ENCODE measurements at places on chromosomes 11 and 22.

DNA sequence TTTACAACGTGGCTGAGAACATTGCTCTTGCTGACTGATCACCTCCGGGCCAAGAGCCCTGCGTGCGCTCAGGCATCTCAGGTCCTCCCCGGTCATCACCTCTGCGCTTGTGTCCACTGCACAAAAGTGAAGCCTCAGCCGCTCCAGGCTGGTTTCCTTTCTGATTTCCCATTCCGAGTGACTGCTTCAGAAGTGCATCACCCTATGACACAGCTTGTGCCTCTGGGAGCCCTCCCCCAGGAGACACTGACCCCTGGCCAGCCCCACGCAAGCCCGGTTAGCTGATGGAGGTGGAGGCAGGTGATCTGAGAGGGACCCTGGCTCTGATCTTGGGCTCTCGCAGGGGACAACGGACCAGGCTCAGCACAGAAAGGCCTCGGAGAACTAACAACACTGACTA lies 38.3 kb upstream of the GNB1L start:
- DNase-seq: no peak

DNA sequence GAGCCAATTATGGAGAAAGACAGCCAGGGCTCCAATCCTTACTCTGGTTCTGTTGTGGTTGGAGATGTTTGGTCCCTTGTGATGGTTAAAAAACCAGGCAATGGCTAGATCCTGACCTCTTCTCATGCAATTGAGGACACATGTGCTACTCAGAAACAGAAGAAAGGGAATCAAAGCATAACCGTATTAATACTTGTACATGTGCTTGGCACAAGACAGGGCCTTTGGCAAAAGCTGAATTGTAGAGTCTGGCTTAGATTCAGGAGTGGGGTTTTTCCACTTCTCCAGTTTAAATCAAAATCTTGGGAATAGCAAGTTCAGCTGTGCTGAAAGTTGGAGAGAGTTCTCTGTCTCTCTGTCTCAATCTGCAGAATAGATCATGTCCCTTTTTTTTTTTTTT lies 80.1 kb upstream of the E2F8 start:
- no peak for DNase-seq

DNA sequence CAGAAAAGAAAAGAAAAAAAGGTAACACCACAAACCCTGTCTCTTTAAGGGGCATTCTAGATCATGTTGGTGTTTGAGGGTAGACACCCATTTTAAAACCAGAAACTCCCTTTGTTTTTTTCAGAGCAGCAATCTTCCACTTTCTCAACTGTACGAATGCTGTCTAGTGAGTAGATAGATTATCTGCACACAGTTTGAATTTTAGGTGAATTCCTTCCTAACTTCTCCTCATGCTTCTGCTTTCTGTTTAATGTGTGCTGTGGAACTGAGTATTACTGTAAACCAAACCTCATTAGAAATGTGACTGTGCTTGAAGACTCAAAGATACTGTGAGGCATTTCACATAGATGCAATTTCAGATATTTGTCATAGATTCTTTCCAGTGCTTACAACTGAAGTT lies 102.4 kb downstream of the PRMT3 start:
- DNase-seq: no peak

DNA sequence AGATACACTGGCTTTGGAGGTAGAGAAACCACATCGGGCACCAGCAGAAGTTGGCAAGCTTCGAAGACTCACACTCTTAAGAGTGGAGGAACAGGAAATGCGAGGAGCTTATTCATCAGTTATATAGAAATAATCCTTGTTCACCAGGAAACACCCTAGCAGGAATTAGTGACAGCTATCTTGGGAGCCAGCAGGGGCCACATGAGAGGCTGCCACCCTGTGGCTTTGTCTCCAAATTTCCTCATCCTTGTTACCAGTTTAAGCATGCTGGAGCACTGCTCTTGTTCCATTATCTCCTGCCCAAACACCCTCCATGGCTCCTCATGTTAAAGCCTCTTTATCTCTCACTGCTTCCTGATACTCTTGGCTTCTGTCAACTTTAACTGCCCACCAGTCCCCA lies 131.0 kb downstream of the PLEKHA7 start:
- DNase-seq: no peak

GRCh38 chr11:66479394-66480116 lies 679 bp upstream of the DPP3 start:
- peak; percentile 66 for DNase-seq

GRCh38 chr22:33504941-33505625 lies 415.2 kb downstream of the LARGE1 start:
- no peak for DNase-seq

GRCh38 chr11:108319541-108320145 lies 96.8 kb downstream of the ATM start:
- peak; percentile 48 for DNase-seq

DNA sequence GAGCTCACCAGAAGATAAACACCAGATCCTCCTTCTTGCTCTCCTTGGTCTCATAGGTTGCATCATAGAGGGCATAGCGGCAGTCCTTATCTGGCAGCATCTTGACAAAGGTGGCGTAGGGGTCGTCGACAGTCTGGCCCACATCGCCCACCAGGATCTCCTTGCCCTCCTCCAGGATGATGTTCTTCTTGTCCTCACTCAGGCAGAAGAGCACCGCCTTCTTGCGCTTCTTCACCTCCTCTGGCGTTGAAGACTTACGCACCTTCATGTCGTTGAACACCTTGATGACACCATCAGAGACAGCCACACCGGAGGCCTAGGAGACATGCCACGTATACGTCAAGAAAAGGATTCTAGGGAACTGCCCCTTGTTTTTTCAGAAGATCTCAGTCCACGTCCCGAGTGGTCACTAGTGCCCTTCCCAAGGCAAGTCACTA lies 2.0 kb downstream of the CFL1 start:
- no peak for DNase-seq

GRCh38 chr11:104522650-104523049 lies 358.7 kb upstream of the PDGFD start:
- DNase-seq: no peak

- no peak for DNase-seq
Observed at GRCh38 chr22:25365491-25366261, 146.2 kb downstream of the CRYBB2 start.

DNA sequence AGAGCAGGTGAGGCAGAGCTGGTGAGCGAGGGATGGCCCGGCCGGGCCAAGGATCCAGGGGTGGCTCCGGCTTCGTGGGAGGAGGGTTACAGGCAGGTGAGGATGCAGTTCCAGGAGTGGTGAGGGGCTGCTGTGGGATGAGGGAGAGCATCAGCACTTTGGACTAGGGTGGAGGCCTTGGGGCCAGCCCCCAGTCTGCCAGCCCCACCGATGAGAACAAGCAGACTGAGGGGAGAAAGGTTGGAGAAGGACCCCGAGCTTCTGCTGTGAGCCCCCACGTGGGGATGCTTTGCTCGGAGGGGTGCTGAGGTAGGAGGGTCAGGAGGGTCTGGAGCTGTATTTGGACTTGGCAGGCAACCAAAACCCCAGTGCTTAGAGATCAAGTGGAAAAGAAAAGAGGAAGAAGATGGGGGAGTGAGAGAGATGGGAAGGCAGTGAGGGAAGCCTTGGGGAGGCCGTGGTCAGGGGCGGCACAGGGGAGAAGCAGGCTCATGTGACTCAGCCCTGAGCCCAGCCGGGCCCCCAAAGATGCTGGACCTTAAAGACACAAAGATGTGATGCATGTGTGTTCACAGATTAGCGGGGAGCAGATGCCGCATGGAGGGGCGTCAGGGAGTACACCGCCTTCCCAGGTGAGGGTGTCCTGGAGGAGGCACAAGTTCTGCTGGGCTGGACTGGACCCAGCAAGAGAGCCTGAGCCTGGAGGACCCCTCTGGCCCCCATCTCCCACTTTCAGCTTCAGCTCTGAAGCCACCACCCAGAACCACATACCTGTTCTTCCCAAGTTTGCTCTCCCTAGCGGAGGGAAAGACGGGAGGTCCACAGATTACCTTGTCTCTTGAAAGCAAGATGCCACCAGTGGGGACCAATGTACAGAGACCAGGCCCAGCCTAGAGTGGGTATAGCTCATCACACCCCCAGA lies 91.3 kb downstream of the CDKN1C start:
- DNase-seq: no peak

DNA sequence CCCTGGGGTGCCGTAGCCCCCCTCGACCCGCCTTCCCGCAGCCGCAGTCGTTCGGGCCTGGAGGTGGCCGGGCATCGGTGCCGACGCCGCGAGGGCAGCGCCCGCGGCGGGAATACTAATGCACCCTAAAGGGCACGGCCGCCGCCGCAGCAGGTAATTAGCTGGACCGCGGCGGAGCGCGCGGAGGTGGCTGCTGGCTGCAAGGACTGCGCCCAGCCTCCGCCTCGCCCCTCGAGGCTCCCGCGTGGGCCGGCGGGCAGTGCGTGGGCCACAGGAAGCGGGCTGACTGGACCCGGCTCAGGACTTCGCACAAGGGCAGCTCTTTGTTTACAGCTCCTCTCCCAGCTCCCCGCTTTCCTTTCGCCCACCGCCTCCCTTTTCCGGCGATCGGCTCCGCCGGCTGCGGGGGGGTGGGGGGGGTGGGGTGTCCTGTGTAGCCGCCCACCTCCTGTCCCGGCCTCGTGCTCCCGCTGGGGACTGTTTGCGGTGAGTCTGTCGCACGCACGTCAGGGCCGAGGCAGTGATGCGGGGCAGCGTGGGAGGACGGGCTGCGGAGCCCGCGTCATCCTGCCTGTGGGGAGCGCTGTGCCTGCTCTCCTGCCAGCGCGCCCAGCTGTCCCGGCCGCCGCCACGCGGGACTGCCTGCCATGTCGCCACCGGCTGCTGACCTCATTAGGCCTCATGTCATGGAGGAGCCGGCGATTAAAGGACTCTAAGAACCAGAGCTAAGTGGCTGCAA lies 53.2 kb downstream of the GRIK4 start:
- peak; percentile 74 for DNase-seq

- peak; percentile 25 for DNase-seq
Observed at GRCh38 chr11:12019337-12019736, 10.9 kb upstream of the DKK3 start.

DNA sequence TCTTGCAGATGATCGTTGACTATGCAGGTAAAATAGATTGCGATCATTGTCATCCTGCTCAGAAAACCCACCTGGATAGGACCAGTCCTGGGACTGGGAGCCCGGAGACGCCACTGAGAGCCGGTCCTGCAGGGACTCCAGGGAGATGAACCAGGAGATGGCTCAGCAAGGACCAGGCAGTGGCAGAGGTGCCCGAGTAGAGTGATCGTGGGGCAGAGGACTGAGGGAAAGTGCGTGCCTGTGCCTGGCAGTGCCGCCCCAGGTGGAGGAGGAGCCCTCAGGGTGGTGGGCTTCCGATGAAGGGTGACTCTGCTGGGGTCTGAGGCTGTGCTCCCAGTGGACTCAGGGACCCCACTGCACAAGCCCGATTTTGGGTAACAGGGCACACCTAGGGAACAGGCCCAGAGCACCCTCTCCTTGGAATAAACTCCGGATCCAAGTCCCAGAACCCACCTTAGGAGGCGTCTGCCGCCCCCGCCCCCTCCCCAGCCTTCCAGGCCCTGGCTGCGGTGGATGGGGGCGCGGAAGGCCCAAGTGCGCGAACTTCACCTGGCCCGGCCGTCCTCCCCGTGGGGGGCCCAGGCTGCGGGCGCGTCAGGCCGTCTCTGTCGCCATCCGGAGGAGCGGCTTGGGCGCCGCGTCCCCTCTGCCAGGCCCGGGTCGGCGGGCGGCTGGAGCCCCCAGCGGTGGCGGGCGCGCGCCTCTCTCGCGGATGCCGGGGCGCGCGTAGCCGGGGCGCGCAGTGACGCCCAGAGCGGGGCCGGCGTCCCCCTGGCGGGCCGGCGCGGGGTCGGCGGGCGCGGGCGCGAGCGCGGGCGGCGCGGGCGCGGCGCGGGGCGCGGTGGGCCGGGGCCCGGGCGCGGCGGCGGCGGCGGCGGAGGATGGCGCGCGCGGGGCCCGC lies 1338.8 kb downstream of the BRD1 start:
- DNase-seq: peak; percentile 83

DNA sequence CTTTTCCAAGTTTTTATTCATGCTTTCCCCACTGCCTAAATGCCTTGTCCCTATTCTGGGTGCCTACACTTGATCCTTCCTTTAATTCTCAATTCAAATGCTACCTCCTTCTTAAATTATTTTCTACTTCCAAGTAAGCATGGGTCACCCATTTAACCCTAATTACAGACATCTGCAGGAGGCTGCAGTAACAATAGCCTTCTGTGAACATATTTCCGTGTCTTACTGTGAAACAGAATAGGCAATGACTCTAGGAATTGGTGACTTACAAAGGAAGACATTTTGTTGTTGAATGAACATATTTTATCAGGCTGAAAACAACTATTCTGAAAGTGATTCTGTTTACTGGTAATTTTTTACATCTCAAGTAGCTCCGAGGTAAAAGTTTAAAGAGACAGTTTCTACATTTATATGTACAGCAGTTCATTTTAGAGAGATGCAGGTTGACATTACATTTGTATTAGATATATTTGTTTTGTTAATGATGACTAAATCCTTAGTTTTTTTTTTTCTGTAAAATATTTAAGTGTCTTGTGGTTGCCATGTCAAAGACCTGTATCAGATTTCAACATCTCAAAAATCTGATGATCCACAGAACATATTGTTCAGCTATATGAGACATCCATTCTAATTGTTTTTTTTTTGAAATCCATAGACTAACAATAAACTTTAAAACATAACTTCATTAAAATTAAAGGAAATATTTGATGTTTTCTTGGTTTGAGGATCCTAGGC lies 316.8 kb downstream of the CASP12 start:
- no peak for DNase-seq

- DNase-seq: no peak
Observed at GRCh38 chr22:24006914-24007214, 1.6 kb upstream of the GSTT4 start.

DNA sequence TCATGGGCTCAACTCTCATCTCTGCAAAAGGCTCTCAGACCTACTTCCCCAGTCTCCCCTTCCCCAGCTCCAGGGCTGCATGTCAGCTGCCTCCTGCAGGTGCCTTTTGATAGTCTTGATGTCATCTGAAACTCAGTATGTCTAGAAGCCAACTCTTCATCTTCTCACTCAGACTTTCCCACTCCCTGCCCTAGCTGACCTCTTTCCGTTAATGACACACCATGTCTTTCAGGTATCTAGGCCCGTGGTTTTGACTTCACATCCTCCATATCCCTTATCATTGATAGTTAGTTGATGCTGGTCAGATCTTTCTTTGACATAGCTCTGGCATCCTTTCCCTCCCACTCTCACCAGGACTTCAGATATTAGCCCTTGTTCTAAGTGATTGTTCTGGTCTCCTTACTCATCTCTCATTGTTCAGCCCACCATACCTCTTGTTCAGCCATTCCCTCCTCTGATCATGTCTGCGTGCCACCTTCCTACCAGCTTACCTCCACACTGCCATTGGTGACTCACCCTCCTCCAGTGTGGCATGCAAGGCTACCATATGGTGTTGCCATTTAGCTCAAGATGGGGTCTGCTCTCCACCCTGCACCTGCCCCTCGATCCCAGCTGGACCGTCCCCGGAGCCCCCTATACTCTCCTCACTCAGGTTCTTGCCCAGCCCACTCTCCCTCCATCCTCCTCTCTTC lies 18.4 kb downstream of the TTC12 start:
- no peak for DNase-seq

GRCh38 chr22:34427841-34428240 lies 507.6 kb upstream of the LARGE1 start:
- DNase-seq: no peak
